Ovary (tissue), 10 donors: ENCODE measurements at places on chromosomes 5 and 9. TPM values are rescaled to one million over a fixed set of nuclear protein-coding genes. Genes with fewer than 3 reads are reported as not detected.

The TMEM167A gene
- total RNA-seq, result 49.2 TPM

- peak; percentile 69 for DNase-seq
These were observed 71.5 kb upstream of the EQTN start for GRCh38 chr9:27368316-27368985.

DNA sequence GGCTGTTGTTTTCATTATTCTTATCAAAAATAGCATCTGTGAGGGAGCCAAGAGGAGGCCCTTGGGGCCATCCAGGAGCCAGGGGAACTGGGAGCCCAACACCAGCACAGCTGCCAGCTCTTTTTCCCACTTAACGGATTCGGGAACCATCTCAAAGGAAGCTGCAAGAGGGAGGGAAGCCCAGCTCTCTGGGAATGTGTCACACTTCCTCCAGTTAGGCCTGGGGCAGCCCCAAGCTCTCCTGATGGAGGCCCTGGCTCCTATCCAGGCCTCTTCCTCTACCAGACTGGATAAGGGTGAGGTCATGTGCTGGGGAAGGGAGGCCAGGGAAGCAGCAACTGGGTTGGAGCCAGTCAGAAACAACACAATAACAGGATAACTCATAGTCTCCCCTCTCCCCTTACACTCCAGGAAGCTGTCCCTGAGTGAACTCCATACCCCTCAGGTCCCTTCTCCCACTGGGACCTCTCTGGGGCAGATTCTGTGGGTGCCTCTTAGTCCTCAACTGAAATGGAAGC lies 12.7 kb downstream of the CSF2 start:
- no peak for DNase-seq

DNA sequence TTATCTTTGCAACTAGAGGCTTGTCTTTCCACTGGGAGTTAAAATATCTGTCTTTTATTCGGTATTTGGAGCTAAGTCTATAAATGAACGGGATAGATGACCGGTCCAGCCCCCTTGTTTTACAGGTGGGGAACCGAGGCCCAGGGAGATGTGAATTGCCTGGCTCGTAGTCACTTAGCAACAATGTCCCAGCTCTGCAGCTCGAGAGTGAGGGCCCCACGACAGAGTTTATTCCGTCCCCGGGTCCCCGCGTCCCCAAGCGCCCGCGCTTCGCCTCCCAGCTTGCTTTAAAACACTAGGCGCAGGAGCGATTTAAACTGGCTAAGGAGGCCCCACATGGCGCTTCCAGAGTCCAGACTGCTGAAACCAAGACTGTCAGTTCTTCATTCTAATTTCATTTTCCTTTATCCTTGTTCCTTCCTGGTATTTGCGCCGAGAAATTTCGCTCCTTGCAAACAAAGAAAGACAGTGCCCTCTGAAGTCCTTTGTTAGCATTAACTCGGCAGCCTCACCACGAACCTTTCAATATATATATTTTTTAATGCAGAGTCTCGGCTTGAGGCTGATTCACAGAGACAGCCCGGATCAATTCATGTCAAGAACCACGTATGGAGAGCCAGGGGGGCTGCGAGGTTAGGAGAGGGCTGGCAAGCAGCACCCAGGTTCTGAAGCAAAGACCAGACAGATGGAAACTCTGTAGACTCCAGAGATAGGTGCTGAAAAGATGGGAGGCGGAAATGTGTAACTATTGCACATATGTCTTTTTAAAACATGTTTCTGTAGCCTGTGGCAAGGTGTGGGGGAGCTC lies 1.4 kb upstream of the ENC1 start:
- peak; percentile 53 for DNase-seq

The SLC4A9 gene
- not detected for total RNA-seq

The ARHGEF39 gene
- 0.17 TPM for total RNA-seq

- peak; percentile 63 for DNase-seq
These were observed 545 bp downstream of the CDKN2B-AS1 start for GRCh38 chr9:21995006-21995665.

DNA sequence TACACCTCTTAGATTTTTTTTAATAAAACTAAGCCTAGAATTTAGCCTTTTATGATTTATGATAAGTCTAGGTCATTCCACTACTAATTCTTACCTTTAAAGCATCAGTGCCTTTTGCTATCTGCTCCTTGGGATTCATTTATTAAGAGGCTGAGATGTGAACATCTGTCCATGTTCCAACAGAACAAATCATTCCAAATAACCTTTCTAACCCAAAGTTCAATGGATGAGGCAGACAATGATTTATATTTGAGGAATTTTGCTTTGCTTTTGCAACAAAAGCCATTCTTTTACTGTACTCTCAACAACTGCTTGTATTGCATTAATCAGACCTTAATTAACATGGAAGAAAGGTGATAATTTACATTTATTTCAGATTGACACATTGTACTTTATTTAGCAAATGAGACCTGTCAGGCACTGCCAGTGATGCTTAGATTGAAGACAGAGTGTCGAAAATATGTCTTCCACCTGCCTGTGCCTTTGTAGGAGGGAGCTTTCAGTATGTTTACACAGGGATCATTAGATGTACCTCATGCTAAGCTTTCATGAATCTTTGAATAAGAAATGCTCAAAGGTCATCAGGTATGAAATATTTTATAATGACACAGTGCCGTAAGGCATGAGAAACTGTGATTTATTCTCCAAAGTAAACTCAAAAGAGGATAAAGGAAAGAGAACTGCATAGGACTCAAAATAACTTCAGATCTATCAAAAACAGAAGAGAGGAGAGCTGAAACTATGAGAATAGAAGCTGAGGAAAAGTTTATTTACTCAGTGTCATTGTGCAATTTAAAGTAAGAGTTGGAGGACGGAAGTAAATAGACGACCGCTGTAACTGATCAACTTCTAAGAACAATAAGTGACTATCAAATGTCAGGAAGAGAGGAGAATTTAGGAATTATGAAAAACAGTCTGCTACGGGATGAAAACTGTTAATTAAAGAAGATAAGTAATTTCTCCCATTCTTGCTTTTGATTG lies 36.7 kb upstream of the IZUMO3 start:
- DNase-seq, result no peak

GRCh38 chr5:132074772-132075718 lies 1.5 kb downstream of the CSF2 start:
- no peak for DNase-seq
